ENCODE measurements at places on chromosomes 3 and 15.
A peak's percentile ranks its signal among the peaks of the same experiment; 100 is the strongest.

GRCh38 chr15:73602992-73603391 is 30.2 kb downstream of the NPTN start:
- DNase-seq, result no peak

DNA sequence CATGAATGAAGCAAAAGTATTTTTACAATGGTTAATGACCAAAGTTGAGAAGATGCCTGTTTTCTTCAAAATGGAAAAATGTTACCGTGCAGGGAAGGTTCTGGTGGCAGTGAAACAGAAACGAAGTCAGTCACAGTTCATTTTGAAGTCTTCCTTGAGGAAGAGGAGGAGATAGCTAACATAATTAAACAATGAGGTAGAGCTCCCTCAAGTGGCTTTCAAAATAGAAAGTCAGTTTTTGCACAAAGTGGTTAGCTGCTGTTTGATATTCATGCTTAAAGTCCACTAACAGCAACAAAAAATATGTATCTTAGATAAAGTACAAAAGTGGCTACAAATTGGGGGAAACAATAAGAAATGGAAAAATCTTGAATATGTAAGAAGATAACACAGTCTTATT is 87.3 kb downstream of the TFG start:
- no peak for DNase-seq

DNA sequence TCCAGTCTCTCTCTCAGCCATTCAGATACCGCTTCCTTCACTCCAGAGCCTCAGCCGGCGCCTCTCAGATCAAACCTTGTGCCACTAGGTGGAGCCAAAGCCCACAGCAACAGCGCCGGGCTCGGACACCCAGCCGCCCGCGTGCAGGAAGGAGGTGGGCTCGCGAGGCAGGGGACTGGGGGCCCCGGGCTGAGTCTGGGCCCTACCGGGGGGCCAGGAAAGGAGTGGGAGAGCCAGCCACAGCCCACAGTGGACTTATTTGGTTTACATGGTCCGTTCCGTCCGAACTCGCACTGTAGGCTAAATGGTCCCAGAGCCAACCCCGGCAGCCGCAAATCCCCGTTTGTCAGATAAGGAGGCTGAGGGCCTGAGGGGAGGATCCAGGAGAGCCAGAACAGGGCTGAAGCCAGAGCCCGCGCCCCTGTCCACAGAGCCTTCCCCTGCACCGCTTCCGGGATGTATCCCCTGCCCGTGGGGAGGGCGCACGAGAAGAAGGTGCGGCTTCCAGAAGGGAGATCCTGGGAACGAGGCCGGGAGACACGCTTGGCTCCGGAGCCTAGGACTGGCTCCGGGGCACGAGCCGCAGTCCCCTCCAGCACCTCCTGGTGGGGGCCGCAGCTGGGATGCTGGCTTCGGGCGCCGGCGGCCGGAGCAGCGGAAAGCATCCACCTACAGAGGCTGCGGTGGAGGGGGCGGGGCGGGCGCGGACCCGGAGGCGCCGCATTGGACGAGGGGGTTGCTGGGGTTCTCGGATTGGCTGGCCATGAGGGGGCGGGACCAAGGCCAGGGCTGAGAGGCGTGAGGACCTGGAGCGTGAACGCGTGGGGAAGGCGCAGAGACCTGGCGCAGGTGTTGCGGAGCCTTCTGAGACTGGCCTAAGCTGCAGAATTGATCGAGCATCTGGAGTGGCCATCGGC is 6.5 kb upstream of the CYP11A1 start:
- DNase-seq, result peak; percentile 78

- DNase-seq, result no peak
These were observed 65.2 kb upstream of the MNS1 start for GRCh38 chr15:56530157-56530556.

DNA sequence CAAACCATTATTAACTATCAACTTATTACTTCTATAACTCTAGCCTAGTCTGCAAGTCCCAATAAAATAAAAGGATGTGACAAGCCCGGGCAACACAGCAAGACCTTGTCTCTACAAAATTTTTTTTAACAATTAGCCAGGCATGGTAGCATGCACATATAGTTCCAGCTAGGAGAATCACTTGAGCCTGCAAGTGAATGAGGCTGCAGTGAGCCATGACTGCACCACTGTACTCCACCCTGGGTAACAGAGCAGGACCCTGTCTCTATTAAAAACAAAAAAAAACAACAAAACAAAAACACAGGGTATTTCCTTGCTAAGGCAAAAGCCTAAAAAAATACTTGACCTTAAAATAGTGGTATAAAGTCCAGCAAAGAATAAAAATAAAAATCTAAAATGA is 31.4 kb downstream of the ANKRD28 start:
- no peak for DNase-seq

- no peak for DNase-seq
These were observed 11.8 kb upstream of the PIAS1 start for GRCh38 chr15:68042156-68042854.

DNA sequence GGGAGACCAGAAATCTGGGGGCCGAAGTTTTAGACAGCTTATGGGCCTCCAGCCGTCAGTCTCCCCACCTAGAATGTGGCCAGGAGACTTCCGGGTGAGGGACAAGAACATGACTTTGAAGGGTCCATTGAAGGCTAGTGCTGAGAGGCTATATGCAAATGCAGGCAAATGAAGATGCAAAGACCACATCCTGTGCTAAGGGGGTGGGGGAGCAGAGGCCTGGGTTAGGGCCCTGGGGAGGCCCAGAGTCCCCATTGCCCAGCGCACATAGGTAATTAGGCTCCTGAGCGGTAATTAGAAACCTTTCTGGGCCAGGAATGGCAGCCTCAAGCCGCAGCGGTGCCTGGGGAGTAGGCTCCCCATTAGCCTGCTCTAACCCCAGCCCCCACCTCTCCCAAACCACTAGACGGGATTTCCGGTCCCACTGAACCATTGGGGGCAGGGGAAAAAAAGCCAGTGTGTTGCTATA is 6.8 kb downstream of the CSK start:
- DNase-seq, result no peak

- no peak for DNase-seq
These were observed 7.6 kb downstream of the CNBP start for GRCh38 chr3:129176051-129176450.

- no peak for DNase-seq
These were observed 4.1 kb downstream of the CD80 start for GRCh38 chr3:119555309-119555735.

Measured in NCI-H1930 (cell line).